IPS DF 6.9 (cell line): ENCODE measurements at places on chromosomes 3 and 15.
A peak's percentile ranks its signal among the peaks of the same experiment; 100 is the strongest.

GRCh38 chr3:47964740-47965139 lies 51.5 kb downstream of the MAP4 start:
- no peak overlapping the region for H3K27ac ChIP-seq
- no peak for DNase-seq
- peaks cover 2% of the 10 kb centered on the region; the same call in 1 of the 2 replicates for H3K4me1 ChIP-seq
- H3K27me3 ChIP-seq: no peaks in the 10 kb centered on the region
- no peak overlapping the region for H3K4me3 ChIP-seq
- H3K36me3 ChIP-seq: no peaks in the 10 kb centered on the region

- no peak for DNase-seq
- H3K4me3 ChIP-seq: peak overlapping the region; percentile 69; the same call in 1 of the 2 replicates
- H3K36me3 ChIP-seq: no peaks in the 10 kb centered on the region; the same call in 1 of the 2 replicates
- no peaks in the 10 kb centered on the region for H3K4me1 ChIP-seq
Observed at GRCh38 chr3:49339581-49339940, 292 bp downstream of the USP4 start.

DNA sequence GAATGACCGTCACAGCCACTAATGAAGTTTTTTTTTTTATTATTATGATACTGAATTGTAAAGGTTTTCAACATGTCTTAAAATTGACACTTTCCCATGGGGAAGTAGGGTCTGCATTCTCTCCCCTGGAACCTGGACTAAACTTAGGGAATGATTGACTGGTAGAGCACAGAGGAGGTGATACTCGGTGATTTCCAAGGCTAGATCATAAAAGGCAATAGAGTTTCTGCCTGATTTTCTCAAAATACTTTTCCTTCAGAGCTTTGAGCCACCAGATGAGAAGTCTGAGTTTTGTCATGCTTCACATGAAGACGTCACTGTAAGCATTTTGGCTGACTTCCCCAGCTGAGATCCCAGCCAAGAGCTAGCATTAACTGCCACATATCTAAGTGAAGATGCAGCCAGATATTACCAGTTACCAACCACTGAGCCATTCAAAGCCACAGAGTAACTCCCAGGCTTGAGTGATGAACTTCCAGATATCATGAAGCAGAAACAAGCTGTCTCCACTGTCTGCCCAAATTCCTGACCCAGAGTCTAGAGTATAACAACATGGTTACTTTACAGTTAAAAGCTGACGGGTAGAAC lies 105.8 kb downstream of the LSAMP start:
- no peak for DNase-seq
- no peak overlapping the region for H3K27ac ChIP-seq
- no peak overlapping the region for H3K4me3 ChIP-seq
- H3K4me1 ChIP-seq: peaks cover 2% of the 10 kb centered on the region; the same call in 1 of the 2 replicates
- H3K27me3 ChIP-seq: no peaks in the 10 kb centered on the region
- no peaks in the 10 kb centered on the region for H3K36me3 ChIP-seq

GRCh38 chr15:63414474-63415120 lies 33.0 kb upstream of the CA12 start:
- no peak for DNase-seq
- no peak overlapping the region for H3K4me3 ChIP-seq

GRCh38 chr15:42053010-42053409 lies 32.2 kb upstream of the PLA2G4E start:
- H3K27ac ChIP-seq: no peak overlapping the region
- no peak overlapping the region; the same call in 1 of the 2 replicates for H3K4me3 ChIP-seq
- H3K27me3 ChIP-seq: no peaks in the 10 kb centered on the region
- no peak for DNase-seq
- no peaks in the 10 kb centered on the region for H3K36me3 ChIP-seq

- no peaks in the 10 kb centered on the region; the same call in 1 of the 2 replicates for H3K36me3 ChIP-seq
- H3K4me3 ChIP-seq: no peak overlapping the region
- H3K27ac ChIP-seq: no peak overlapping the region
- H3K4me1 ChIP-seq: no peaks in the 10 kb centered on the region
Observed at GRCh38 chr3:49500732-49501609, 30.9 kb downstream of the DAG1 start.

DNA sequence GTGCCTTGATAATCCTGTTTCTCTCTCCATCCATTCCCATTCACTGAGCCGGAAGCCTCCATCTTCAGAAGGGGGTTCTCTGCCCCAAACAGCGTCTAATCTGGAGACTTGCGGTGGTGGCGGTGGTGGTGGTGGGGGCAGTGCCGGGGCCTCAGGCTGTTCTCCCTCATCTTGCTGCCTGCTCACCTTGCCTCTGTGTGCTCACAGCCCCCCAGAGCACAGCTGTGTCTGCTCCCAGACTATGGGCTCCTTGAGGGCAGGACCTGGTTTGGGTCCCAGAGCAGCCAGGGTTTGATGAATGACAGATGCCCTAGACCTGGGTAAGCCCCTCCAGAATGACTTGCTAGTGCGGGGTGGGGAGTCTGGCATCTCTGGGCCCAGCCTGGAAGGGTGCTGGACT lies 430 bp upstream of the PSTPIP1 start:
- no peak for DNase-seq
- H3K4me1 ChIP-seq: no peaks in the 10 kb centered on the region
- no peaks in the 10 kb centered on the region for H3K27me3 ChIP-seq
- H3K27ac ChIP-seq: no peak overlapping the region
- H3K36me3 ChIP-seq: no peaks in the 10 kb centered on the region

DNA sequence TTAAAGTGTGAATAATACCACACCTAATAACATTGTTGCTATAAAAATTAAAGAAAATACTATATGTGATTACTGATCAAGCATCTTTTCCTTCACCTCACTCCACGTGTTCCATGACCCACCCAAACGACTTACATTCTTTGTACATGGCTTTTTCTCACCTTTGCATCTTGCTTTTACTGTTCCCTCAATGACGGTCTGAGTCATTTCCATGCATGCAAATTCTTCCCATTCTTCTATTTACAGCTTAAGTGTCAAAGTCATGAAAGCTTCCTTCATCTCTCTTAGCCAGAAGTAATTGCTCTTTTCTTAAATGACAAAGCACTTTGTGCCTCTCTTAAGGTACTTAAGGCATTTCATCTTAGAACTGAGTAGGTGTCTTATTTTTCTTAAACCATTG lies 64.0 kb downstream of the GREM1 start:
- H3K4me1 ChIP-seq: no peaks in the 10 kb centered on the region
- H3K4me3 ChIP-seq: no peak overlapping the region
- H3K36me3 ChIP-seq: no peaks in the 10 kb centered on the region

DNA sequence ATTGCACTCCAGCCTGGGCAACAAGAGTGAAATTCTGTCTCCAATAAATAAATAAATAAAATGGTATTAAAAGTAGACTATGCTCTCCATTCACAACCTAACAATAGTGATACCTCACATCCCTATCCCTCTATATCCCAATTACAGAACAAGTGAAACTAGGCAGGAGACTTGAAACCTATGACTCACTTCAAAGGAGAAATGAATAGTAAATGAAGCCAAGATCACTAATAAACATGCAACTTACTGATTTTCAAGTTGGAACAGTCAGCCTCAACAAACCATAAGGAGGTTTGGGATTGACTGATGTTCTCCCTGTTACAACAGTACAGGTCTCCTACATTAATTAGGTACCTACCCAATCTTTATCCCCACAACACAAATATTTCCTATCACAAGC lies 103.4 kb downstream of the GSK3B start:
- no peaks in the 10 kb centered on the region for H3K4me1 ChIP-seq
- no peak overlapping the region for H3K27ac ChIP-seq
- no peak overlapping the region for H3K4me3 ChIP-seq
